IMR-90 (cell line): ENCODE measurements at places on chromosomes 7 and 10. TPM values are rescaled to one million over a fixed set of nuclear protein-coding genes. Genes with fewer than 3 reads are reported as not detected.

Gene NACAD
- 0.54 and 0.56 TPM in 2 replicates for total RNA-seq

Gene CUZD1
- total RNA-seq: 0.36 and 0.56 TPM in 2 replicates

Gene PIK3CG
- total RNA-seq: under 0.01 TPM in 2 replicates

Gene SUN3
- total RNA-seq: not detected in 2 replicates

Gene IFT22
- 23.1 and 34.1 TPM in 2 replicates for total RNA-seq

Gene APBB1IP
- total RNA-seq: not detected in 2 replicates

Gene INHBA
- 112 and 133 TPM in 2 replicates for total RNA-seq

Gene NEURL1
- 0.28 and 0.36 TPM in 2 replicates for total RNA-seq

Gene FAM25G
- total RNA-seq: not detected in 2 replicates

Gene MET
- total RNA-seq: 68.0 and 84.6 TPM in 2 replicates

Gene KAZALD1
- 8.1 and 9.1 TPM in 2 replicates for total RNA-seq

Gene XRCC2
- 3.6 and 5.6 TPM in 2 replicates for total RNA-seq

Gene NXPH1
- total RNA-seq: not detected in 2 replicates

Gene ARL5B
- 12.0 and 32.8 TPM in 2 replicates for total RNA-seq

Gene NRP1
- 191 and 227 TPM in 2 replicates for total RNA-seq

Gene NFE2L3
- 37.8 and 43.2 TPM in 2 replicates for total RNA-seq

Gene RSPH10B
- total RNA-seq: under 0.01 TPM in 1 of 2 replicates, not detected in the other

Gene VIPR2
- not detected in 2 replicates for total RNA-seq

Gene ZNF804B
- total RNA-seq: not detected in 2 replicates

Gene CAMK2B
- total RNA-seq: 0.18 and 0.28 TPM in 2 replicates

Gene GPNMB
- under 0.01 TPM in 1 of 2 replicates, not detected in the other for total RNA-seq

Gene TCERG1L
- total RNA-seq: not detected in 2 replicates

Gene KCP
- total RNA-seq: not detected in 2 replicates

Gene NODAL
- not detected in 2 replicates for total RNA-seq

Gene ADAP1
- total RNA-seq: 1.4 and 2.2 TPM in 2 replicates

Gene SOSTDC1
- under 0.01 TPM in 1 of 2 replicates, not detected in the other for total RNA-seq

Gene SP8
- not detected in 2 replicates for total RNA-seq

Gene GPR15LG
- not detected in 2 replicates for total RNA-seq

Gene HGF
- 38.3 and 50.9 TPM in 2 replicates for total RNA-seq

Gene CALML5
- total RNA-seq: not detected in 2 replicates

Gene TAS2R4
- 0.18 and 0.28 TPM in 2 replicates for total RNA-seq

Gene CDK5
- 22.4 and 24.7 TPM in 2 replicates for total RNA-seq

Gene CPEB3
- 0.18 and 0.28 TPM in 2 replicates for total RNA-seq

Gene PAX4
- not detected in 2 replicates for total RNA-seq

Gene CDK14
- total RNA-seq: 28.1 and 29.6 TPM in 2 replicates

Gene GLI3
- 1.3 and 1.7 TPM in 2 replicates for total RNA-seq

Gene MDFIC
- 29.7 and 35.0 TPM in 2 replicates for total RNA-seq

Gene TFR2
- total RNA-seq: under 0.01 and 0.18 TPM in 2 replicates

Gene NKX1-2
- total RNA-seq: not detected in 2 replicates

Gene PHTF2
- 65.5 and 69.9 TPM in 2 replicates for total RNA-seq

Gene GRID1
- not detected in 2 replicates for total RNA-seq

Gene WAPL
- 31.7 and 49.4 TPM in 2 replicates for total RNA-seq

Gene ADAM12
- total RNA-seq: 9.7 and 10.2 TPM in 2 replicates

Gene UCN3
- total RNA-seq: not detected in 2 replicates

Gene SPDYE1
- not detected in 2 replicates for total RNA-seq
